ENCODE measurements at places on chromosomes 5 and 9.

- DNase-seq: no peak
Observed at GRCh38 chr9:30519756-30520155, 1864.7 kb upstream of the ACO1 start.

- no peak for DNase-seq
Observed at GRCh38 chr5:118451697-118452247, 536.6 kb downstream of the DTWD2 start.

DNA sequence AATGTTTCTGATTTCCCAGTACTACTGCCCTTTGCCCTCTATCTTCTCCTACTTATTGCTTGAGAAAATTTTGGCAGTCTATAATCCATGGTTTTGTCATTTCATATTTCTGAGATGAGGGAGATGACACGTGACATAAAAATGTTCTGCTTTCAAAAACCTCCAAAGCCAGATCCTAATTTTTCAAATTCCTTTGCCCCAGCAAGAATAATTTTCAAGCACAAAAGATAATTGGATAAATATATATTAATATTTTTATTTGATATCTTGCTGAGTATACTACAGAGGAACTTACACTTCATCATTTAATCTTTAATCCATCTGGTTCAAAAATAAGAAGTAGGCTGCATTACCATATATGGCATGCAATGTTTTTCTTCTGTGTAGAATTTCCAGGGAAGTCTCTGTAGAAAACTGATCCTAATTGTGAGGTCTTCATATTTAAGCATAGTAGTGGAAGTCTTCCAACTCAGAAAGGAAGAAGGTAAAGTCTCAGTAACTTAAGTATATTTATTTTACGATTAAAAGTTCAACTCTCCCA, 1738.8 kb downstream of the EFNA5 start:
- DNase-seq: no peak

DNA sequence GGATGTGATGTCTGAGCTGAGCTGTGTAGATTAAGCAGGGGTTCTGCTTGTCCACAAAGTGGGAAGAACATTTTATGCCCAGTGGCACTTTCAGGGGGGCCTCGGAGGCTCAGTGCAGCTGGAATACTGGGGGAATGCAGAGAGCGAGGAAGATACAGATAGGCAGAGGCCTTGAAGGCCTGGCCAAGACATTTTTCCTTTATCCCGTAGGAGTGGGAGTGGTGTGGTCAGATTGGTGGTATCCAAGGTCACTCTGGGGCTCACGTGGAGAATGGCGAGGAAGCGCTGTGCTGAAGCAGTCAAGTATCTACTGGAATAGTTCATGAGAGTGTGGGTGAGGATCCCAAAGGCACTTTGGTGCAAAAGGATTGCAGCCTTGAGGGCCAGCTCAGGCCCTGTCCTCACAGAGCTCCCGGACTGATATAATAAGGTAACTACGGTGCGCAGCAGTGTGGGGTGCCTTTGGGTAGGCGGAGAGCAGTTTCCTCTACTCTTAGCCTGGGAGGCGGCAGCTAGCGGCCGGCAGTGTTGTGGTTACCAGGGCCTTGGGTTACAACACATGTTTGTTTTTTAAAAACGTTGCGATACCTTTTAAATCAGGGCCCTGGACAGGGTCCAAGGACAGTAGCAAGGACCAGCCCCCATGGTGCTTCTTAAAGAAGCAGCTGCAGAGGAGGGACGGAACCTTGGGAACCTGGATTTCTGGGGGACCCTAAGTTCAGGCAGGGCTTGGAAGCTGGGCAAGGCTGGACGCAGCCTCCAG, 10.8 kb upstream of the CCDC69 start:
- DNase-seq: peak; percentile 75

- DNase-seq: peak; percentile 73
Observed at GRCh38 chr5:159156426-159157238, 52.7 kb downstream of the RNF145 start.
